ENCODE measurements at places on chromosomes 3 and 15.

DNA sequence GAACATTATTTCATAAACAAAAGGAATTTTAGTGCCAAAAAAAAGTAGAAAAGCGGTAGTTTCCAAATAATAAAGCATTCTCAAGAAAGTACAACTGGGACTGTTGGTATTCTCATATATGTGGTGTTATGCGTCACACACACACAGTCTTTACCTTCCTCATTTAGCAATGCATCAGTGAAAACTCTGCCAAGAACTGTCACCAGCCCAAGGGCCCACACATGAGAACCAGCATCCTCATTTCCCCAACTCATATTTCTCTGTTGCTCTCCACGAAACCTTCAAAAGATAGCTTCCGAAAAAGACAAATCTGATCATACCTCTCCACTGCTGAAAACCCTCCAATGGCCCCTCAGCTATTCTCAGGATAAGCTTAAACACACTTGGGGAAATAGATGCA lies 150.7 kb downstream of the CADPS start:
- DNase-seq: no peak

GRCh38 chr3:194051366-194052149 lies 84.4 kb upstream of the HES1 start:
- DNase-seq: peak; percentile 43

GRCh38 chr3:72814308-72814707 lies 33.9 kb downstream of the SHQ1 start:
- no peak for DNase-seq

GRCh38 chr15:89003865-89004725 lies 84.2 kb upstream of the ABHD2 start:
- no peak for DNase-seq

GRCh38 chr3:106425026-106425425 lies 556.2 kb upstream of the CBLB start:
- no peak for DNase-seq

GRCh38 chr3:161500068-161500796 lies 3.6 kb downstream of the OTOL1 start:
- no peak for DNase-seq

DNA sequence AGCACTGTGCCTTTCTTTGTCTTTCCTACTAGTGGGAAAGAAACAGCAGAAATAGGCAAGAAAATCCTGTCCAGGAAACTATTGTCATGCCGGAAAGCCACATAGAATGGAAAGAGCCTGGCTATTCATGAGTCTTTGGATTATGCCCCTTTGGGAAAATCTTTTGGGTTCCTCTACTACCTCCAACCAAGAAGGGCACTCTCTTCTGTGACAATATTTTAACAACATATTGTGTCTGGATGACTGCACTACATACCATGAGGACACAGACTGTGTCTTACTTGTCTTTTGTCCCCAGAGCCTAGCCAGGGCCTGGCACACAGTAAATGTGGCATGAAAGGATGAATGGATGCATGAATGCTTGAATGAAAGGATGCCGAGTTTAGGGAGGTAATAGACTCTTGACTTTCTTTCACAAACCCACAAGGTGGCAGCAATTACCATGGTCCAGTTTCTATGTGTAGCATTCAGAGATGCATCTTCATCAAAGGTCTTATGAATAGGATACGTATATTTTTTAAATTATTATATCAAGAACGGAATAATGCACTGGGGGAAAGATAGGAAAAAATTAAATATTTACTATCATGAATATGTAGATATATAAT lies 30.3 kb downstream of the ARL14 start:
- DNase-seq: peak; percentile 48

DNA sequence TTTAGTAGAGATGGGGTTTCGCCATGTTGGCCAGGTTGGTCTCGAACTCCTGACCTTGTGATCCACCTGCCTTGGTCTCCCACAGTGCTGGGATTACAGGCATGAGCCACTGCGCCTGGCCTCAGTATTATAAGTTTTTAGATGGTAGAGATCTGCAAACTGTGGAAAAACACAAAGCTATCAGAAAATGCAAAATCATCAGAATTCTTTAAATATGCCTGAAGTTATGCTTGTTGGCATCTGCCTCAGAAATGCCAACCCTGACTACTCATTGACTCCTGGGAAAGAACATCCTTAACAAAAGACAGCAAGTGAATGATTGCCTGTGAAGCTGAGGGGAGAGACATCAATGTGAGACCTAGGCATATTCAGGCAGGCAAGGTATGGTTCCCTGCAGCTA lies 94.3 kb upstream of the MB21D2 start:
- DNase-seq: no peak

- DNase-seq: no peak
Measured at GRCh38 chr15:29094711-29095110, 174.9 kb downstream of the NSMCE3 start.

DNA sequence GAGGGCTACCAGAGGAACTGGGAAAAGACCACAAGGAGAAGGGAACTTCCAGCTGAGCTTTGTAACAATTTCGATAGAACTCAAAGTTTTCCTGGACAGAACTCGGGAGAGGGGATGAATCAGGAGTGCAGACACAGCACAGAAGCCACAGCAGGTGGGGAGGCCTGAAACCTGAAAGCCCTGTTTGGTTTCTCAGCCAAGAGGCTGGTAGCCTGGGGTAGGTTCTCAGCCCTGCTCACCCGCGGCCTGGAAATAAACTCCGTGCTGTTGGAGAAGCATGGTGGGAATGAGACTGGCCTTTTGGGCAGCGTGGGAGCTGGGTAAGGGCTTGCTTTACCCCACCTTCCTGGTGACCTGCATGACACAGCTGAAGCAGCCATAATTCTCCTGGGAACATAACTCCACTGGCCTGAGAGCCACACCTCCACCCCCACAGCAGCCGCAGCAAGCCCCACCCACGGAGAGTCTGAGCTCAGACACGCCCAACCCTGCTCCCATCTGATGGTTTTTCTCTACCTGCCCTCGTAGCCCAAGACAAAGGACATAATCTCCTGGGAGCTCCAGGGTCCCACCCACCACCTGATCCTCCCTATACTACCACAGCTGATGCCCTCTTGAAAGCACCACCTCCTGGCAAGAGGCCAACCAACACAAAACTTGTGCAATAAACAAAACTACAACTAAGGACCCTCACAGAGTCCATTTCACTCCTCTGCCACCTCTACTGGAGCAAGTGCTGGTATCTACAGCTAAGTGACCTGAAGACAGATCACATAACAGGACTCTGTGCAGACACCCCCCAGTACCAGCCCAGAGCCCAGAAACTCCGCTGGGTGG lies 52.5 kb upstream of the CHRM5 start:
- DNase-seq: no peak

DNA sequence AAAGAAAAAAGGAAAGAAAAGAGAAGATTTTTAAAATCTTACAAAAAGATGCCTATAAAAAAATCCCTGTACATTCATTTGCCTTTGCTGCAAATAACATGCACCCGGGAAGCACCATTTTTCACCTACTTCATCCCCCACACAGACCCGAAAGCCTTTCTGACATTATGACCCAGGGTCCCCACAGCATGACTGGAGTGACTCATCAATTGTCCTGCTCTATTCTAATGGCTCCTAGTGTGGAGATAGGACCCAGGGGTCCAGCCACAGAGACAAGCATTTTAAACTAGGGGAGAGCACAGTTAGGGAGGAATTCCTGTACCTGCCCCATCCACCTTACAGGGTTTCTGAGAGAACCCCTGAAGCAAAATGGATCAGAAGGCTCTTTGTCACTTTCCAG lies 14.7 kb upstream of the PXYLP1 start:
- no peak for DNase-seq

GRCh38 chr3:78912687-78913086 lies 855.1 kb downstream of the ROBO1 start:
- DNase-seq: no peak

DNA sequence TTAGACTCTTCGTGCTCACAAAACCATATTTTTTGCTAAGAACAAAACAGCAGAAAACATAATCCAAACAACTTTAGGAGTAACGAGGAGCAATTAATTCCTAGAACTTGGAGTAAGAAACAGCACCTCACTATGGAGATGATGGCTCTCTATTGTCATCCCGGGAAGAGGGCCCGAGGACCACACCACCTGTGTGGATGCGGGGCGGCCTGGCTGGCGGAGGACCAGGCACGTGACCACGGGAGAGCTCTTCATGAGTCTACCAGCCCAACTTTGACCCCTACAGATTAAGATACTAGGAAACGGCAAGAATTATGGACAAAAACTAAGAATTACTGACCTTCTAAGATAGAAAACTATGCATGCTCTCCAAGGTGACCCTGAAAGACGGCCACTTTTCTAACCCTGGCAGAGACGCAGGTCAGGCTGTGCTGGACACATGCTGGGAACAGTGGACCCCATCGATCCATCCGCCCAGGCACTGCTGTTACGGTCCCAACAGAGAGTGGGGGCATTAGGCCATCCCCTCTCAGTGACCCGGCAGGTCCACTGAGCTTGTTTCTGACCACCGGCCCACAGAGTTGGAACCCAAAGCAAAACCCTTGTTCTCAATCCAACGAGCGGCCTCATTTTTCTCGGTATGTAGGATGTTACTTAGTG lies 13.1 kb upstream of the OCA2 start:
- no peak for DNase-seq

- no peak for DNase-seq
Measured at GRCh38 chr15:36407647-36408046, 171.8 kb upstream of the CDIN1 start.

- no peak for DNase-seq
Measured at GRCh38 chr15:27993996-27994780, 104.9 kb downstream of the OCA2 start.

DNA sequence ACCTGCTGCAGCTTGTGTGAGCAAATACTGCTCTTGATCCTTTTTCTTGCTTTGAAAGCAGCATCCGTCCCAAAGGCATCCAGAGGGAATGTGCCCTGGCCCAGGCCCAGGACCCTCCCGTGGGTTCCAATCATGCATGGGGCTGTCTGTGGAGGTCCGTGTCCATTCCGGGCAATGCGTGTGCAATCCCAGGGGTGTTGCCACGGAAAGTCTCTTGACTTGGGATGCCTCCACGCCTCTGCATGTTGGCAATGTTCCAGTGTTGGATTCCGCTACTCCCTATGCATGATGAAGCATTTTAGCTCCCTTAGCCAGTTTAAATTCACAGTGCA lies 105.7 kb downstream of the SNRPN start:
- DNase-seq: no peak

DNA sequence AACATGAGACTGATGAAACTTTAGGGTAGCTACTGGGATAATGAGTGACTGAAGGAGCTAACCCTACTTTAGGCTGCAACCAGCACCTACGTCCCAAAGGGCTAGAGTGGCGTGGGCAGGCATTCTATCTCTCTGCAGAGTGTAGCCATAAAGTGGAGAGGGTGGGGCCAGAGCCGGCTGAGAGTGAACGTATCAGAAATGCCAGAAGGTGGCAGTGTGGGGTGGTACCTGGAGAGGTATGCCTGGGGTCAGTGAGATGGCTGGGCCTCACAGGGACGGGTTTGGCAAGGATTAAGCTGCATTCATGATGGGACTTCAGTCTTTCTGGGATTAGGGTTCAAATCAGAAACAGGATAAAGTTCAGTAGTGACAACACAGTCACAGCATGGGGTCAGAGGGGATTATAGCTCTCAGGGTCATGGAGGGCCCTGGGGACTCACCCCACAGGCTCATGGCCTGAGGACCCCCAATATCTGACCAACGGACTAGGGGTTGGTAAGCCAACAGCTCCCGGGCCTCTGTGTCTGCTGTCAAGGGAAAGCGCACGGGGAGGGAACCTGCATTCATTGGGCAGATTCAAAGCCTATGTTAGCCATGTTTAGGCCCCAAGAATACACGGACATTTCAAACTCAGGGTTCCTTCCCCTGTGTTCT lies 86.5 kb upstream of the FOXB1 start:
- DNase-seq: peak; percentile 76

GRCh38 chr3:68893600-68894239 lies 38.6 kb downstream of the TAFA4 start:
- peak; percentile 21 for DNase-seq

DNA sequence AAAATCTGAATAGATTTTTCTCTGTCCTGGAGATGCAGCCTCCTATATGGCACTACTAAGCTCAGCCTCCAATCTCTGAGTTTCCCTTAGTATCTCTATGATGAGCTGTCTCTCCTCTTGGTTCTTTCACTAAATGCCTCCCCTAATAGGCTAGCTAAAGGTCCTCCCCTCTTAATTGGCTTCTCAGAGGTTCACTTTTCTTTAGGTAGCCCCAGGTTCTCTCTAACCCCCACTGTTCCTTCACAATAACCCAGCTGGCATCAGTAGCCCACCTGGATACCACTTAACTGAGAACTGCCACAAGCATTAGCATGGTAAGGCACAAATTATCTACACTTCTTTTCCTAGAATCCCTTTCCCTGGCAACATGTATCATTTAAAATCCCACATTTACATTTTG lies 523.2 kb downstream of the IGSF11 start:
- DNase-seq: no peak

Measured in hematopoietic multipotent progenitor cell (in vitro differentiated cells).